Fibroblast of pulmonary artery (primary cell): ENCODE measurements at places on chromosomes 12 and 14.

GRCh38 chr12:103313894-103314293, 181.9 kb downstream of the C12orf42 start:
- no peak for DNase-seq

DNA sequence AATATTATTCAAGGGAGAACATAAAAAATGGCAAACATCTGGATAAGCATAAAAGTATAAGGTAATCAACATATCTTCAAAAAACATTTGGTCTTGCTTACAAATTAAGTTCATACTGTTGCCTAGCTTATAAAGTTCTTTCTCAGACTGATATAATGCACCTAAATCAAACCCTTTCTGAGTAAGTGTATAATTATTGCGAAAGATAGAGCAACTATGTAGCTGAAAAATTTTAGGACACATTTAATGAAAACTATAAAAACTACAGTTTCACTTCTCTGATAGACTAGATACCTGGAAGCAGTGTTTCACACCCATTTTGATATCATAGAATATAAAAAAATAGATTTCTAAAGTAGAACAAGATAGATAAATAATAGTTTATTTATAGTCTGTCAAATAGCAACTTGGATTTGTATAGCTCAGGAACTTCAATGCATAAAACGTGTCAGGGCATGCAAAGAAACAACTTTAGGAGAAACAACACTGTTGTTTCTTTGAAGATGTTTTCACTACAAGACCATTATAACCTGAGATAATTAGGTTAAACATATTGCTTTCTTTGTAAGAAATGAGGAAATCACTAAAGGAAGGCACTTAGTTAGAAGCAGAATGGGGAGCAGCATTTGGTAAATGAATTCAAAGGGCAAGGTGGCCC, 7.6 kb downstream of the CLECL1 start:
- DNase-seq, result no peak

- DNase-seq, result peak; percentile 22
Observed at GRCh38 chr14:99320105-99320572, 48.1 kb upstream of the BCL11B start.

DNA sequence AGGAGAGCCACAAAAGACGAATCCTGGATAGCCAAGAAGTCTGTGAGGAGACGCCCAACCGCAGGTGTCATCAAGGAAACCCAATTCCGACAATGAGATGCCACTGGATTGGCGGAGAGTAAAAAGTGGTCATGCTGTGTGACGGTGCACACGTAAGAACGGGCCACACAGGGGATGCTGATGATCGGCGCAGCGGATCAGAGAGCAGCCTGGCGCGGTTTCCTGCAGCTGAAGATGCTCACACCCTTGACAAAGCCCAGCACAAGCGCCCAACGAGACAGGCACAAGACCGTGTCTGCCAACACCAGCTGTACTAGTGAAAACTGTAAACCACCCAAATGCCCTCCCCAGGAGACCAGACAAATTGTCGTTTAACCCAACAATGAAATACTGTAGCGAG, 55.8 kb downstream of the CCDC85C start:
- DNase-seq, result no peak

GRCh38 chr14:54329082-54329695, 67.6 kb upstream of the CDKN3 start:
- DNase-seq, result peak; percentile 81

DNA sequence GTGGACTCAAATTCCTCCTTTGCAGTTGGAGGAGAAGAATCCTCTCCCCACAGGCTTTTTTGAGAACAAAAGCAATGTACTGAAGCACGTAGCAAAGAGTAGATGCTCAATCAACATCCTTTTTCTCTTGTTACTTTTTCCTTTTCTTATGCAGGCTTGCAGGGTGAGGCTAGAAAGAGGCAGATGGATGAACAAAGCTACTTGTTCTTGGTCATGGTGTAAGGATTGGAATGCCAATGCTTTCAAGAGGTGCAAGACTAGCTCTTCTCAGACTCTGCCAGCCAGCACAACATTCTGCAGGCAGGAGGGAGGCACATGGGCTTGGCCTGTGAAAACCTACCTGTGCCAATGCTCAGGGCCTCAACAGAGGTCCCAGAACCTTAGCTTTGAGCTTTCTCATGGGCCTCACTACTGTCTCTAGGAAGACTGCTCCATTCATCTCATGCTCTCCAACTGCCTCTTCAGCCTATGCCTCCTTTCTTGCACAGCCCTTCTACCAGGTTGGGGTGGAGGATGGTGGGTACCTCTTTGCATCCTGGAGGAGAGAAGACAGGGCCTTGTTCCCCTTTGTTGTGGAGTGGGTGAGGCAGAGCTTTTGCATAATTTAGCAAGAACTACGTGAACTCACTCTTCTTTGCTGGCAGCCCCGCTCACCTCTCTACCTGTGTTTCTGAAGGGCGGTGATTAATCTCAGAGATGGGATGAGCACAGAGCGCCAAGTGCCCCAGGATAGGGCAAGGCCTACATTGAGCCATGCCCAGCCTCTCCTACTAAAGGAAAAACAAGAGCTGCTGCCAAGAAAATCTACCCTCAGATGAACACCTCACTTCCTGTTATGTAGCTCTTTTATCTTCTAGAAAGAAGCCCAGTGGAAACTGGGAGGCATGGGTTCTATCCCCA, 1119.7 kb downstream of the VRK1 start:
- no peak for DNase-seq

DNA sequence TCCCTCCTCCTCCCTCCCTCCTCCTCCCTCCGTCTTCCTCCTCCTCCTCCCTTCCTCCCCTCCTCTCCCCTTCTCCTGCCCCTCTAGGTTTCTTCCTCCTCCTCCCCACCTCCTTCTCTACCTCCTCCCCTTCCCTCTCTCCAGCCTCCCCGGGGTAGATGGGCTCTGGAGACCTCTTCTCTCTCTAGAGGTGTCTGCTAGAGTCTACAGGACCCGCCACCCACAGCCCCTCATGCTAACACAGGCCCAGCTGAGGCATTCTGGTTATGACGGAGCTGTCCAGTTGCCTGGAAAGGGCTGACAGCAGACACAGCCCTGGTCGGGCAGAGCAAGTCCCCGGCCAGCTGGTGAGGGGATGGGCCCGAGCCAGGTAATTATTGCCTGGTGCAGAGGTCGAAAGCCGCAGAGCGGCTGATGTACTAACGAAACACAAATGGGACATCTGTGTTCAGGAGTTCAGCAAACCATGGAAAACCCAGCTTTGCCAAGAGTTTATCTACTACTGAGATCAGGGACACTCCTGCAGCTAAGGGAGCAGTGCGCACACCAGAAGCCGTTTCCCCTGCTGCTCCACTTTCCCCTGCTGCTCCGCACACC, 96.2 kb downstream of the PAPOLA start:
- no peak for DNase-seq

GRCh38 chr12:71642264-71642663, 21.4 kb downstream of the ZFC3H1 start:
- DNase-seq, result no peak

GRCh38 chr12:65415826-65416225, 137.3 kb downstream of the MSRB3 start:
- no peak for DNase-seq

GRCh38 chr12:28145216-28145615, 45.0 kb upstream of the CCDC91 start:
- peak; percentile 8 for DNase-seq

GRCh38 chr12:112537710-112538396, 119.1 kb downstream of the PTPN11 start:
- DNase-seq, result peak; percentile 15

- no peak for DNase-seq
Observed at GRCh38 chr12:51198568-51199365, 19.1 kb downstream of the POU6F1 start.

DNA sequence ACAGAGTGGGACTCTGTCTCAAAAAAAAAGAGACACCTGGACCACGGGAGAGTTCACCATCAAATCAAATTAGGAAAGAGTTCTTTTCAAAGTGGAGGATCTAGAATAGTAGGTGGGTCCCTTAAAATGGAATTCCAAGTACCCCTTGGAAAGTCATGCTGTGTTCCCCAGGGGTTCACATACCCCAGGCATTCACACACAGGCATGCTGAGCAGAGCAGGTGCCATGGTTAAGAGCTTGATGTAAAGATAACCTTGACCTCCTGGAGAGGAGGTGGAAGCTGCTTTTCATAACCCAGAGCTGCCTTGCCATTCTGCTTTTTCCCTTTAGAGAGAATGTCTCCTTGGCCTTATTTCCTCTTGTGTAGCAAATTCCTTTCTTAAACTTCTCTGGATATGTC, 14.2 kb upstream of the SRSF5 start:
- DNase-seq, result no peak

DNA sequence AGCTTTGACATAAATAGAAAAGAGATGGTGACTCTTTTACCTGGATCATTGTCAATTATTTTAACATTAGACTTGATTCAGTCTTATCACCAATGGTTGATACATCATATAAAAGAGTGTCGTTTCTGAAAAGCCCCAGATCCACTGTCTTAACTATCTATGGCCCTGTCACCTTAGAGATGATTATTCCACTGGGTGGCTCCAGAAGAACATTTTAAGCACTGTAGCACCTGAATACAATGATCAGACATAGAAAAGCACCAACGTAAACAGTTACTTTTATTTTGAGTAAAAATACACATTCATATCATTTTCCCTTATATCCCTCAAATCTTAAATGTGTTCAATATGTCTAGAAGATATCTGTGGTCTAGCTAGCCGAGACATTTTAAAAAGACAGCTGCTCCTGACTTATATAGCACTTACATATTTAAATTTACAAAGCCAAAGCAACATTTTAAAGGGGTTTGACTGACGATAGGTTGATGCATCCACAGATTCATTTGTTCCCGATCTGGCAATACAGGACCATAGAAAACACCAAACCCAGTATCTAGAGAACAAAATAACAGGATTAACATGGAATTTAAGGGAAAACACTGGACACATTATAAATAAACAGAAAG, 32.9 kb downstream of the TSPAN8 start:
- no peak for DNase-seq

DNA sequence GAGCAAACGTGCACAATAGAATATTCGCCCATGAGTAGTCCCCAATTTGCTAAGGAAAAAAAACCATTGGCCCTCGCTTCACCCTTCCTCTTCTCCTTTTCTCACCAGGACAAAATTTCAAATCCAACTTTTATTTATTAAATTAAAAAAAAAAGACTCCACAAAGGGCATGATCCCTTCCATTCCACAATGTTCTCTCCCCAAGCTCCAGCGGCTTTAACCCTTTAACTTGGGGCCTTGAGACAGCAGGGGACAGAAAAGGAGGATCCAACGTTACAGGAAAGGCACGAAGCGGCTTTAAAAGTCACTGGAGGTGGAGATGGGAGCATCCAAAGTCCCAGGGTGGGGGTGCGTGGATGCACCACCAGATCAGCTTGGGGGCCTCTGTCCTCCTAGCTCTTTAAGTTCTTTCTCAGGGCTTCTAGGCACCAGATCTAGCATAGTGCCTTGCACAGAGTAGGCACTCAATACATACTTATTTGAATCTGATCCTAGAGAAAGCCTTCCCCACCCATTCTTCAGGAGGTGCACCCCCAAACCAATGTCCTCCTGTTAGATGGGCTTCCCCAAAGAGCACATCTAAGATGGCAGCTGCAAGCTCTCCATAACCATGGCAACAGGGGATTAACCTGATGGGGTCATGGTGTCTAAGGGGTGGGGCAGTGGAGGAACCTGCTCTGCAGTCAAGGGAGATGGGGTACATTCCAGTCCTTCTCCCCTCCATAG, 5.2 kb upstream of the AAAS start:
- DNase-seq, result no peak

GRCh38 chr14:102825307-102826095, 48.3 kb downstream of the TRAF3 start:
- DNase-seq, result no peak

- DNase-seq, result no peak
Observed at GRCh38 chr12:129927316-129927900, 23.6 kb upstream of the TMEM132D start.

DNA sequence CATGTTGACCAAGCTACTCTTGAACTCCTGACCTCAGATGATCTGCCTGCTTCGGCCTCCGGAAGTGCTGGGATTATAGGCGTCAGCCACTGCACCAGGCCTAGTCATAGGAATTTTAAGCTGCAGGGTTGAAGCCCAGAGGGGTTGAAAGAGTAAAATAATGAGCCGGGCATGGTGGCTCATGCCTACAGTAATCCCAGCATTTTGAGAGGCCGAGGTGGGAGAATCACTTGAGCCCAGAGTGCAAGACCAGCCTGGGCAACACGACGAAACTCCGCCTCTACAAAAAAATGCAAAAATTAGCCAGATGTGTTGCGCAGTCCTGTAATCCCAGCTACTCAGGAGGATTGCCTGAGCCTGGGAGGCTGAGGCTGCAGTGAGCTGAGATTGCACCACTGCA, 69.6 kb downstream of the GALNT8 start:
- no peak for DNase-seq

DNA sequence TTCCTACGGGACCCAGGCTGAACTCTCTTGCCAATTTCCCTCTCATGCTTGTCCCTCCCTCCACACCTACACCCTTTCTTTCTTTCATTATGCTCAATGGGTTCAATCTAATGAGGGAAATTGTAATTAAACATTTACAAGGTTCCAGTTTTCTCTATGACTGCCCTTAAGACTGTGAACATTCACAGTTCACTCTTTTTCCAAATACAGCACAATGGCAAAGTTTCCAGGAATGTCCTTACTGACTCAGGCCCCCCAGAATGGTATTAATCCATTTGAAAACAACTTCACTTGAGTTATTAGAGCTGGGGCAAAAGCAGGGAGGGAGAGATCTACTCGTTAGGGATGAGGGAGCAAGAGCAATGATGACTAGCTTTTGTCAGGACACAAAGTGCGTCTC, 892.1 kb downstream of the NRXN3 start:
- no peak for DNase-seq

DNA sequence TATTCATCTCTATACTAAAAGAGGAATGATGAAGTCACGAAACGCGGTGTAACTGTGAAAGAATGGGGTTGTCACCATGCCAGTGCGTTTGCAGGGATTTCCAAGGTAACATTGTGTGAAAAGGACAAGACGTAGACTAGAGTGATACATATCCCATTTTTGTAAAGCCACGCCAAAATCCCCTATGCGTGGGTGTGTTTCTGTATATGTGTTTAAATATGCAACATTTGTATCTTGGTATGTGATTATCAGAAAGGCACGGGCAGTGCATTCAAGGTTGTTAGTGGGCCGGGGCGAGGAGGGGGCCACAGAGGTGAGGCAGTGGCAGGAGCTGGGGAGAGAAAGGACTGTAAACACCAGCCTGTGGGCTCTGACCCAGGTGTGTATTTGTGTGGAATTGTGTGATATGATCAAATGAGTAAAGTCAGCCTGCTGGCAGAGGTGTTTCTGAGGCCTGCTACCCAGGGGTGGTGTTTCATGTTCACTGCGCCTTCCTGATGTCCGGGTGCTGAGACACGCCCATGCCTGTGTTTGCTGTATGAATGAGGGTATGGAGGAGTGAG, 137.8 kb downstream of the ADGRD1 start:
- DNase-seq, result no peak
